ENCODE measurements at places on chromosomes 16 and 17.

- no peak for DNase-seq
Observed at GRCh38 chr16:69399361-69399760, 13.6 kb upstream of the TERF2 start.

GRCh38 chr16:86789621-86790051 lies 211.3 kb downstream of the FOXL1 start:
- no peak for DNase-seq

DNA sequence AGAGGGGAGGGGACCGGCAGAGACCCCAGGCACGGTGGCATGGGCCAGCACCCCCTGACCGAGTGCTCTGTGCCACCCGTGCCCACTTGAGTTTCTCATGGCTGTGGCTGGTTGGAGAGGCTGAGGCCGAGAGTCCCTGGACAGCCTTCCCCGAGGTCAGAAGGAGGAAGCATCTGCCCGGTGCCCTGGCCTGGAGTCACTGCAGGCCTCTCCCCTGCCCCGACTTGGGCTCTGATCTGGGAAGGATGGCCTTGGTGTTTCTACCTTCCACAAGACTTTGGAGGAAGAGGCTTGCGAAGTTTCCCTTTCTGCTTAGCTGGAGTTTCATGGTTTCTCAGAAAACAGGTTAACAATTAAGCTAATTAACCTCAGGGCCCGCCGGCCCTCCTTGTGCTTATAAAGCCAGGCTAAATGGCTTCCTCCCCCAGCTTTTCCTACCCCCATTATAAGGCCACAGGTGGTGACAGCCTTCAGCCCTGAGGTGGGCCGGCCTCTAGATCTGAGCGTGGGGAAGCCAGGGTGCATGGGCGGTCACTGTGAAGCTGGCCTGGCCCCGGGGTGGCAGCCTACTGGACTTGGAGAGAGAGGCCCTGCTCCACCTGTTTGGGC lies 17.3 kb downstream of the LLGL2 start:
- no peak for DNase-seq

GRCh38 chr17:62596662-62597061 lies 30.8 kb upstream of the MRC2 start:
- DNase-seq, result no peak

DNA sequence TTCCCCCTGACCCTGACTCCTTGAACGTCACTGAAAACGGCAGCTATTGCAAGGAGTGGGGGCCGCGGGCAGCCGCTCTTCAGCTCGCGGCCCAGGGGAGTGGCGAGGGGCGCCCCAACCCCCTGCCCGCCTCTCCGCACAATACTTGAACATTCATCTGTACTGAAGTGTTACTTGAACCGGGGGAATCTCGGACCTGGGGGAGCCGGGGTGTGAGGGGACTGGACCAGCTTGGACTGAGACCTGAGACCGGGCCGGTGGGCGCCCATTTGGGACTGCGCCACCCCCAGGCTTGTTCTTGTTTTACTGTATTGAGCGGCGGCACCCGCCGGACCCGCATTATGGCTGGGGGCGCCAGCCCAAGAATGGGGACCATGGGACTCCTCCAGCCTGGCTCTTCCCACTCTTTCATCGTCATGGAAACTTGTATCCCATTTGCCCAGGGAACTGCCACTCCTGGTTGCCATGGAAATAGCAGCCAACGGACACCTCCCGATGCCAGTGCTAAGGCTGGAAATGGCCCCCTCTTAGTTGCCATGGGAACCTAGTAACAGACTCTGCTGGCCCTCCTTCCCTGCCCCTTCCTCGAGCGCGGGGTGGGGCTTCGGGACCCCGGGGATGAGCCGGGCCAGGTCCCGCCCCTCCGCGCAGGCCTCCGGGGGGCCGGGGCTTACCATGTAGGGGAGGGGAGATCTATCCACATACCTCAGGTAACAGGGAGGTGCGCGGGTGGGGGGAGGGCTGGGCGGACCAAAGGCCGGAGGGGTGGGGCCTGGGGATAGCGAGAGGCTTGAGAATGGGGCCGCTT lies 805 bp upstream of the ORAI3 start:
- DNase-seq, result no peak

- DNase-seq, result no peak
Observed at GRCh38 chr17:82489851-82490511, 29.6 kb upstream of the FOXK2 start.

DNA sequence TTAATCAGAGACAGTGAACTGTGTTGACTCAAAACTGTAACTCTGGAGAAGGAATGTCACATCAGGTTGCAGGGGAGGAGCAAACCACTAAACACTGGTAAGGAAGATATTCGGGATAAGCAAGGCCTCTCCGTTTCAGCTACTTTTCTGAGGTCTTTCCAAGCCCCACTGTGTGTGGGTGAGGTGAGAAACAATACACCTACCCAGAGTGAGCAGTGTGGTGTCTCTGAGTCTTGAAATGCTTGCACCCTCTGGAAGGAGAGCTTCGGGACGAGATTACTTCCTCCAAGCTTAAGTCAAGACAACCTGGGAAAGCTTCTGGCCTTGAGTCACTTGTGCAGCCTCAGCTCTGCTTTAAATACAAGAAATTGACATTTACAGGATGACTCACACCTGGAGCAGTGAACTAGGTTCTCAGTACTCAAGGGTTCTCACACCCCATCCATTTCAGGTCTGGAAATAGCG lies 2.5 kb upstream of the MAP3K14 start:
- no peak for DNase-seq

Data from stimulated activated CD8-positive, alpha-beta memory T cell treated with anti-CD3 and anti-CD28 coated beads, Interleukin-12 subunit alpha, Interleukin-12 subunit beta, amount 100 ng/mL, for 4 hours (primary cell).